Ascending aorta (tissue), 2 donors: ENCODE measurements at places on chromosomes 13 and 19. TPM values are rescaled to one million over a fixed set of nuclear protein-coding genes. Genes with fewer than 3 reads are reported as not detected.

GRCh38 chr13:110042253-110042950 is 256.0 kb upstream of the IRS2 start:
- H3K36me3 ChIP-seq: peaks cover 7% of the 10 kb centered on the region
- no peak overlapping the region for H3K27ac ChIP-seq
- H3K4me3 ChIP-seq: no peak overlapping the region
- no peaks in the 10 kb centered on the region for H3K27me3 ChIP-seq
- DNase-seq: no peak

DNA sequence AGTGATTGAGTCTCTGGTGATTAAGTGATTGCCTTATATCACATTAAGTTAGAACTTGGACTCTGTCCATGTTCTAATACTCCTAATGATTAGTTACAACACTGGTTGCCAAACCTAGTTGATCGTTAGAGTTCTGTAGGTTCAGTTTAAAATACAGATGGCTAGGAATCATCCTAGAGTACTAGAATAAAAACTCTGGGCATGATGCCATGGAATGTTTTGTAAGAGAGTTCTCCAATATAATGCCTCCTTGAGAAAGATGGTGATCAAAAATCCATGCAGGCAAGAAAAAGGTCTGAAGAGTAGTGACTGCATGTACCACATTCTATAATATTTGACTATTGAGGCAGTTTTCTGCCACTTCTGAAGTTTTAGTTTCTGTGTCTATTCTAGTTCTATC is 176.3 kb downstream of the GPC5 start:
- H3K36me3 ChIP-seq: no peaks in the 10 kb centered on the region
- no peak for DNase-seq
- no peak overlapping the region for H3K4me3 ChIP-seq
- no peak overlapping the region for H3K27ac ChIP-seq
- no peaks in the 10 kb centered on the region for H3K27me3 ChIP-seq

GRCh38 chr13:40318366-40318765 is 348.1 kb downstream of the FOXO1 start:
- no peaks in the 10 kb centered on the region for H3K27me3 ChIP-seq
- no peaks in the 10 kb centered on the region for H3K4me1 ChIP-seq
- DNase-seq: no peak
- H3K4me3 ChIP-seq: no peak overlapping the region

The CRLF1 gene
- total RNA-seq: 638 TPM

DNA sequence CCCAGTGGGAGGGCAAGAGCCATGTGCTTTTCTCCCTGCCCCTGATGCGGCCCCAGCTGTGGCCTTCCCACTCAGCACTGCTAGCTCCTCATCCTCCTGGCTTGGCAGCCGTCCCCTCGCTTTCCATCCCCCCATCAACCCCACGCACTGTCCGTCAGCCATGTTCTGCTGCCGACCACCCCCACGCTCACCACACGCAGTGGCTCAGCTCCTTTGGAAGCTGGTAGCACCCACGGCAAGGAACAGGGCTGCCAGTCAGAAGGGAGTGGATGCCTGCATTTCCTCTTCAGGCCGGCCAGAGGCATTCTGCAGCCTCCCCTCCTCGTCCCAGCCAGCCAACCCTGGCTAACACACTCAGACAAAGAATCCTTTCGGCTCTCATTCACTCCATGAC is 6.3 kb downstream of the CALM3 start:
- H3K4me3 ChIP-seq: no peak overlapping the region
- H3K27me3 ChIP-seq: no peaks in the 10 kb centered on the region
- peaks cover 50% of the 10 kb centered on the region for H3K4me1 ChIP-seq
- no peak for DNase-seq
- H3K36me3 ChIP-seq: peaks cover 61% of the 10 kb centered on the region
